ENCODE measurements at places on chromosomes 5 and 9. TPM values are rescaled to one million over a fixed set of nuclear protein-coding genes. Genes with fewer than 3 reads are reported as not detected.

The F2RL2 gene
- total RNA-seq = not detected

- H3K36me3 ChIP-seq = no peaks in the 10 kb centered on the region
- no peak overlapping the region for H3K4me3 ChIP-seq
- no peak overlapping the region for H3K27ac ChIP-seq
Measured at GRCh38 chr5:103475629-103476240, 86.9 kb downstream of the NUDT12 start.

DNA sequence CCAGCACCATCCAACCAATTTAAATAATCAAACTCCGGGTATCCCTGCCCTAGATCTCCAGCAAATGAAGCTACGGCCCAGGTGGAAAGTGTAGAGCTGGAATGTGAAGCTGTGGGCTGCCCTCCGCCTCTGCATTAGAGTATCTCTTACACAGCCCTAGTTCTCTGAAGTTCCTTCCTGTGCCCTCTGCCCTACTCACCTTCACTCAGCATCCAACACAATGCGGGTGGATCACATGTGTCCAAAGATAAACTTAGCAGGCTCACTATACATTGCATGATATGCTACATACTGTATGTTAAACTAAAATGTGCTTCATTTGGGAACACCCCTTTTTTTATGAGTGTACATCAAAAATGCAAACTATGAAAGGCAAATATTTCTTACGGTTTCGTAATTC lies 70.0 kb upstream of the RAD23B start:
- H3K36me3 ChIP-seq = no peaks in the 10 kb centered on the region
- H3K27me3 ChIP-seq = peaks cover 2% of the 10 kb centered on the region
- no peak overlapping the region for H3K27ac ChIP-seq
- no peak for DNase-seq
- H3K4me1 ChIP-seq = peaks cover 8% of the 10 kb centered on the region

DNA sequence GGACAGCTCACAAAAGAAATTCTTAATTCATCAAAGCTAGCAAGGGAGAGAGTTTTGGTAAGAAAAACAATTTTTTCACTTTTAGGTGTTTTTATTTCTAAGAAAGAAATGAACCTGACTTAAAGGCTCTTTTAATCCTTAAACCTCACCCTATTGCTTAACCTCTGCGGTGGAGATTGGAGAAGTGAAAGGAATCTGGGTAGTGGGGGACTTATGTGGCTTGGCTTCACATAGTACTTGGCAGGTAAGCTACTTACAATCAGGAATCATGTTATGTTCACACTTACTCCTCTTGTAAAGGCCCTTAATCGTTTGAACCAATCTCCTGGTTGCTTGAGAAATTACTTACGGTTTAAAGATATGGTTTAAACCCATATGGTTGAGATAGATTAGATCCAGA lies 104.8 kb downstream of the ISOC1 start:
- no peaks in the 10 kb centered on the region for H3K4me1 ChIP-seq
- H3K4me3 ChIP-seq = no peak overlapping the region
- no peak overlapping the region for H3K27ac ChIP-seq
- DNase-seq = no peak
- no peaks in the 10 kb centered on the region for H3K27me3 ChIP-seq

DNA sequence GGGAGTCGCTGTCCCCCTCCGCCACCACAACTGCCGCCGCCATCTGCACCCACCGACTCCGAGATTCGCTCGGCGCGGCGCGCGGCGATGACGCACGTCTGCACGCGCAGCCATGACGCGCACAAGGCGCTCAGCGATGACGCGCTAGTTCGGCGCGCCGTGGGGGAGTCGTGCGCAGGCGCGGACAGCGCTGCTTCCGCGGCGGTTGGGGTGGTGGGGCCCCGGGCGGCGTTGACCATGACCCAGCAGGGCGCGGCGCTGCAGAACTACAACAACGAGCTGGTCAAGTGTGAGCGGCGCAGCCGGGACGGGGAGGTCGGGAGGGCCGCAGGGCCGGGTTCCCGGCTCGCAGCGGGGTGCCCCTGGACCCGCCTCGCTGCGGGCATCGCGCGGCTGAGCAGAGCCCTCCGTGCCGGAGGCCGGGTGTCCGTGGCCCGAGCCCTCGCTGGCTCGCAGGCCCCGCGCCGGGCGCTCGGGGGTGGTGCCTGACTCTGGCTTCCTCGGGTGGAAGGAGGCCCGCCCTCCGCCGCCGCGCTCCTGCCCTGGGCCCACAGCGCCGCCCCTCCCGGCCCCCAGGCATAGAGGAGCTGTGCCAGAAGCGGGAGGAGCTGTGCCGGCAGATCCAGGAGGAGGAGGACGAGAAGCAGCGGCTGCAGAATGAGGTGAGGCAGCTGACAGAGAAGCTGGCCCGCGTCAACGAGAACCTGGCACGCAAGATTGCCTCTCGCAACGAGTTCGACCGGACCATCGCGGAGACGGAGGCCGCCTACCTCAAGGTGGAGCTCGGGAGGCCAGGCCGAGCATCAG lies at the start of the genes ANAPC2 and SSNA1:
ANAPC2 (minus strand) TSS at position 71 of the 807 bp plus-strand sequence; CDS start at position 43, 28 bp downstream.
SSNA1 (plus strand) TSS at position 187 of the 807 bp plus-strand sequence; CDS start at position 238, 51 bp downstream.
- peak; percentile 99 for DNase-seq
- peaks cover 52% of the 10 kb centered on the region for H3K36me3 ChIP-seq
- peak within 1 kb of the TSS; percentile 92 for H3K4me3 ChIP-seq
- H3K4me1 ChIP-seq = peaks cover 36% of the 10 kb centered on the region

GRCh38 chr5:10831419-10831818 lies 70.4 kb upstream of the DAP start:
- peaks cover 6% of the 10 kb centered on the region for H3K4me1 ChIP-seq
- no peak for DNase-seq
- H3K36me3 ChIP-seq = no peaks in the 10 kb centered on the region
- H3K27me3 ChIP-seq = peaks cover 6% of the 10 kb centered on the region

The SLC6A7 gene
- total RNA-seq = not detected

All from activated B cell treated with CpG ODN at 0.5 μM for 24 hours (primary cell).